ENCODE measurements at places on chromosomes 3 and 15.

GRCh38 chr15:26449291-26449690 is 323.6 kb downstream of the GABRB3 start:
- DNase-seq = no peak

DNA sequence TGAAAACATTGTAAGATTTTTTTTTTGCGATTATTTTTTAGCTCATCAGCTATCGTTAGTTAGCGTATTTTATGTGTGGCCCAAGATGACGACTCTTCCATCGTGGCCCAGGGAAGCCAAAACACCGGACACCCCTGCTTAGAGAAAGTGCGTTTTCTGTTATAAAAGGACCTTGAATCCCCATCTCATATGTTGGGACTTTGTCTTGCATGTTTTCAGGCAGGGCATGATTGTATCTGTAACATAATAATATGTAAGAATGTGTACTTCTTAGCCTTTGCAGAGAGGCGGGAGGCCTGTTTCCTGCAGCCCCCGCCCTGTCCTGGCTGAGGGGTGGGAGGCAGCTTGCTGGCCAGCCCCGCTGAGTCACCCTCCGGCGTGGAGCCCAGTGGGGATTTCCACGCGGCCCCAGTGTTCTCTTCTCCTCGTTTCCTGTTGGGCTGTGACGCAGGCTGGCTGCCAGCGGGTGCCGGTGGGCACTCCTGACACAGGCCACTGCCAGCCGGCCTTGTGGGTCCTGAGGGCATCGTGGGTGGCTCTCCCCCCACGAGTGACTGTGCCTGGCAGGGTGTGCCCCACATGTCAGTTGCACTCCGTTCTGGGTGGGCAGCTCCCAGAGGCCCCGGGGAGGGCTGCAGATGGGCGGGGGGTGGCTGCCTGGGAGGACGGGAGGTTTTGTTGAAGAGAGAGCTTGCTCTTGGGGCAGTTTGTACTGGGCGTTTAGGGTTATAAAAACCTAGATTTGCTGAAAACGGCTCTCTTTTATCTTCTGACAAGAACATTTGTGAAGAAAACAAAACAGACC is 55.6 kb downstream of the SMAD3 start:
- peak; percentile 77 for DNase-seq

- no peak for DNase-seq
These were observed 46.9 kb downstream of the SFMBT1 start for GRCh38 chr3:52998771-52999513.

- DNase-seq = no peak
These were observed 11.0 kb downstream of the VILL start for GRCh38 chr3:38001456-38002081.

DNA sequence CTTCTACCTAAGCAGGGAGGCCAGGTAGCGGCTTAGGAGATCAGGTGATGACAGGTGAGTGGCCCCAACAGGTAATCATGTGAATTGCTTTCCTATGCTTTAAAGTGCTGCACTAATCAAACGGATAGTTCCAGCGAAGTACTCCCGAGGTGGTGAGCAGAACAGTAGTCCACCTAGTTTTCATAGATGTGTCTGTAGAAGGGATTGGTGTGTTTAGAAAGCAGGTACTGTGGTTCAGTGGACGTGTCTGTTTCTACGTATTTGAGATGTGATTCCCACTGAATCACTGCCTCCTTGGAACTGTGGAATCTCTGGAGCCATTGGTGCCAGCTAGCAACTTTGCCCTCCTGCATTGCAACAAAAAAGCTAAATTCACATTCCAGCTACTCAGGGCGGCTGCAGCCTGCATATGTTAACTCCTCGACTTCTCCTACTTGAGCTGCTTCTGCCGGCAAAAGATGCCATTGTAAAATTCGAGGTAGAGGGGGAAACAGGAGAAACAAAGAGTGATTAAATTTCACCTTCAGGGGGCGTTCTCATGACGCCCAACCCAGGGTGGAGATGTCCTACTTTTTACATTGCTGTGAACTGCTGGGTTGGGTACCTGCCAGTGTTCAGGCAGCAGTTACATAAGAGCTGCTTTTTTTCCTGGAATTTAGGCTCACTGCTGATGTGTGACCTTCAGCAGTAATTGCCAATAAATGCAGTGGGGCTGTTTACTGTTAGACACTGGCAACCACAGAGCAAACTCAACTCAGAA is 227.3 kb downstream of the ITPR1 start:
- DNase-seq = no peak

DNA sequence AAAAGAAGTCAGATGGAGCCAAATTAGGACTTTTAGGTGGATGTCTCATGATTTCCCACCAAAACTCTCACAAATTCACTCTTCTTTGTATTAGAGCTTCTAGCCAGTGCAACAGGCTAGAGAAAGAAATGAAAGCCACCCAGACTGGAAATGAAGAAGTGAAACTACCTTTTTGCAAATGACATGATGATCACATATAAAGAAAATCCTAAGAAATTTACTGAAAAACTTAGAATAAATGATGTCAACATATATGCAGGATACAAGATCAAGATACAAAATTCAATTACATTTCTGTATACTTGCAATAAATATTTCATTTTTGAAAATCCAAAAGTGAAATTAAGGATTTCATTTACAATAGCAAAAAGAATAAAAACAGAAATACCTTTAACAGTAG is 110.8 kb downstream of the LRIG1 start:
- DNase-seq = no peak

- DNase-seq = no peak
These were observed 128.2 kb downstream of the UBE2E2 start for GRCh38 chr3:23331141-23331935.

- no peak for DNase-seq
These were observed 993.4 kb downstream of the NAALADL2 start for GRCh38 chr3:175852560-175852959.

DNA sequence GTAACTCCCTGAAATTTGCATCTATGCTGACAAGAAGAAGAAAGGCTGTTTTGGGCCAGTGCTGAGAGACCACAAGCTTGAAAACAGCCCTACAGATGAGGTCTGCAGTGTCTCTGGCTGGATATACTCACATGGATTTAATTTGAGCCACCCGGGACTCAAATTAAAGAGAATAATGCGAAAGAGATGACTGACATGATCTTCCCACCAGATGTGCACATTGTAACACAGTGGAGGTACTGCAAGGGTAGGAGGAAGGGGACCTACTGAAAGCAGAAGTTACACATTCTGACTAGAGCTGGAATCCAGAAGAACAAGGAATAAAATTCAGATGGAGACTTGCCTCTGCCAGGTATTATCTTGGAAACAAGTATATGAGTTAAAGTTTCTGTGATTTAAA is 728.3 kb upstream of the SGO1 start:
- no peak for DNase-seq

DNA sequence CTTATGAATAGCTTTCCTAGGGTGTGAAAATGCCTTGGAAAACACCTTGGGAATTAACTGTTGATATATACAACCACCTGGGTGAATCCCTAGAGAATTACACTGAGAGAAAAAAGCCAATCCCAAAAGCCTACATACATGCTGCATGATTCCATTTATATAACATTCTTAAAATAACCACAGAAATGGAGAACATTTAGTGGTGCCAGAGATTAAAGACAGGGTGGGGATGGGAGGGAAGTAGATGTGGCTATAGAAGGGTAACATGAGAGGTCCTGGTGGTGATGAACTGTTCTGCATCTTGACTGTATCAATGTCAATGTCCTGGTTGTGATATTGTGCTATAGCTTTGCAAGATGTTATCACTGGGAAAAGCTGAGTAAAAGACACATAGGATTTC is 291.0 kb downstream of the CLSTN2 start:
- DNase-seq = no peak

- DNase-seq = no peak
These were observed 28.3 kb downstream of the IMPG2 start for GRCh38 chr3:101292027-101292426.

DNA sequence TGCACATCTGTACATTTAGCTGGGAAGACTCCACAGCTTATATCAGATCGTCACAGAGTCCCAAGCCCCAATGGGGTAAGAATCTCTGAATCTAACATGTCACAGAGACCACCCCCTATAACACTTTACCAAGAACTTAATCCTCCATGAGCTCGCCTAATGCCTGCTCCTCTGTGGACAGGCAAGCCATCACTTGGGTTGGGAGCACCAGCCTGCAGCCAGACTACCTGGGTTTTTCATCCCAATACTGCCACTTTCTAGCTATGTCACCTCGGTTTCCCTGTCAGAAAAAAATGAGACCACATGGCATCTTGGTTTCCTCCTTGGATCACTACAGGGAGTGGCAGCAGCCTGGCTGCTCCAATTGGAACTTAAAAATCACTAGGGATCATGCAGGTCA is 277.9 kb upstream of the TLE3 start:
- DNase-seq = no peak

GRCh38 chr3:46897031-46897430 is 19.5 kb downstream of the PTH1R start:
- no peak for DNase-seq

DNA sequence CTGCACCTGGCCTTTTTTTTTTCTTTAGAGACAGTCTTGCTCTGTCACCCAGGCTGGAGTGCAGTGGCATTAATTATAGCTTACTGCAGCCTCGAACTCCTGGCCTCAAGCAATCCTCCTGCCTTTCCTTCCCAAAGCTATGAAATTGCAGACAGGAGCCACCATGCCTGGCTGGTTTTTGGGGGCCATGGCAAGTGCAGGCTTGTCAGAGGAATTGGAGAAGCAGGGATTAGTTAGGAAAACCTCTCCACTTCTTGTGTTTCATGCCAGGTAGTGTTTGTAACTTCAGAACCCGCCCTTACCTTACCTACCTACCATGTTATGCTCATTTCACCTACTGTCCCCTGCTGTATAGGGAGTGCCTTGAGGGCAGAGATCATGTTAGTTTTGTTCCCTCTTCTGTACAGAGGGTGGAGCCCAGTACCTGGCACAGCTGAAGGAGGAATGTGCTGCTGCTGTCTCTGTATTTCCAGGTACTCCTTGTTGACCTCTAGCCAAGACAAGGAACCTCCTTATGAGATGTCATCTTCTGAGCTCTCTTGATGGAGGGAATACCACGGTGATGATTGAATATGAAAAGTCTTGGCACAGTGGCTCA is 43.8 kb downstream of the TRAK1 start:
- no peak for DNase-seq

GRCh38 chr3:129758785-129759320 is 134.7 kb downstream of the TMCC1 start:
- no peak for DNase-seq

GRCh38 chr3:87478716-87479115 is 202.3 kb upstream of the POU1F1 start:
- no peak for DNase-seq

- no peak for DNase-seq
These were observed 28.7 kb upstream of the TMEM45A start for GRCh38 chr3:100463646-100464155.

- DNase-seq = no peak
These were observed 19.3 kb upstream of the PRR23E start for GRCh38 chr3:127173516-127174166.

DNA sequence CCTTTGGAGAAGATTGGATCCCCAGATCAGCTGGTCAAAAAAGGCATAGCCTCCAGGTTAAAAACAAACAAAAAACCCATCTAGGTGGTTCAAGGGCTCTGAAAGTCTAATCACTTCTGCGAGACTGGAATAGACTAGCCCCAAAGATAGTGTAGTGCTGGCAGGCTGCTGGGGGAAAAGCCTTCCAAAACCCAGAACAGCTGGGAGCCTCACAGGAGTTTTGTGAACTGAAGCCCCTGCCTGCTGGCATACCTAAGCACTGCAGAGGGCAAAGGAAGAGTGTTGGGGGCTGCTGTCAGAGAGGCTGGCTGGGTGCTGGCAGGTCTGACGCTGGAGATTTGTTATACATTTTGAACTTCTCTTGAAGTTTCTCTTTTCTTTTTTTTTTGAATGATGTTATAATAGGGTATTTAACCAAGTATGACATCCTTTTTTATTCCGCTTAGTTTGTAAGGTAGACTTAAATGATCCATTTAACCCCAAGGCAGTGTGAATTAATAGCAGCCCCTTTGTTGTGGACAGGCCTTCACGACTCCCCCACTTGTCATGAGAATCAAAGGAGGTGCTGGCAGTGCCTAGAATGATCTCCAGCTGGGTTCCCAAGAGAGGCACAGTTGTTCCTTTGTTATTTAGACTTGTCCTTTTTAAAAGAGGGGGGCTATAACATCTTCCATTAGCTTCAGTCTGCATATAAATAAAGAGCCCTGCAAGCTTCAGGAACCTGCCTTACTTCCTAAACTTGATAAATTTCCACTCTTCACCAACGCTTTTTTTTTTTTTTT is 53.9 kb downstream of the CRTC3 start:
- DNase-seq = no peak

GRCh38 chr3:177521305-177521704 is 324.0 kb upstream of the TBL1XR1 start:
- DNase-seq = no peak

DNA sequence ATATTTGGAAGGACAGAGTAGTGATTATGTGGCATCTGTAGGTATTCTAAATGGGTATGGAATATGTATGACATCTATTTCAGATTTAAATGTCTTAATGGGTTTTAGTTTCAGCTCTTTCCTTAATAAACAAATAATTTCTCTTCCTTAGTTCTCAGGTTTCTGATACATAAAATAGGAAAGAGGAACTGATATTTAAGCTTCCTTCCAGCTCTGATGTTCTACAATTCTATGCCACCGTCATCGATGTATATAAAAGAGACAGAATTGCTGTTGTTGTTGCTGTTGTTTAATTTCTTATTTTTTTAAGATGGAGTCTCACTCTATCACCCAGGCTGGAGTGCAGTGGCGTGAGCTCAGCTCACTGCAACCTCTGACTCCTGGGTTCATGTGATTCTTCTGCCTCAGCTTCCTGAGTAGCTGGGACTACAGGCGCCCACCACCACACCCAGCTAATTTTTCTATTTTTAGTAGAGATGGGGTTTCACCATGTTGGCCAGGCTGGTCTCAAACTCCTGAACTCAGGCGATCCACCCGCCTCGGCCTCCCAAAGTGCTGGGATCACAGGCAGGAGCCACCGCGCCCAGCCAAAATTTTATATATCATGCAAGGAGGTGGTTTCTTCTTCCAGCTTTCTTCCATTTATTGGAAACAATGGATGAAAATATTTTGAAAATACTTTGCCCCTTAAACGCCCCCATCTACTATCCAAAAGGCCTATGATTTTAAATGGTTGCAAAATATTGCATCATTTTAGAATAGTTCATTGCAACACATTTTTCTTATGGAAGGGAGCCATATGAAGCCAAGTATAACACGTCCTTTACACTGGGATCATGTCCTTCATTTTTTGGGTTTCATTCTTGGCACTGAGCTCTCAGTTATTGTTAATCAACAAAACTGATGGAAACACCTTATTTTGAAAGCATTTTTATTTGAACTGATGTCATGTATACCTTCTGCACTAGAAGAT is 13.9 kb upstream of the C15orf61 start:
- no peak for DNase-seq

DNA sequence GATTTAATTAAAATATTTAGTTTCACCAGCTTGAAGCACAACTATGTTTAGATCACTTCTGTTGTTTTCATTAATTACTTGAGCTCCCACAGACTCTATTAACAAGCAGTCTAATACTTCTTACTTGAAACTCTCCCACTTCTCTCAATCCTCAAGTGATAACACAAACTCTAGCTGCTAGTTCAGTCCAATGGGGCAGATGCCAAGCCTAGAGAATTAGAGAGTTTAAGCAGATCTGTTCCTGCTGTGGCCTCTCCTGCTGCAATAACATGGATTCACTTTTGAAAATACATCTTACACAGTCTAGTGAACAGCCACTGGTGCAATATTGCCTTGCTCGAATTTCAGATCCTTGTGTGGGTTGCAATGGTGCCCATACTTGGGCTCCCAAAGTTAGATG is 566.4 kb upstream of the SGO1 start:
- no peak for DNase-seq
